Endothelial cell (in vitro differentiated cells): ENCODE measurements at places on chromosomes 4 and X.

- no peaks in the 10 kb centered on the region for H3K36me3 ChIP-seq
- no peak for DNase-seq
- H3K27me3 ChIP-seq = no peaks in the 10 kb centered on the region
- H3K4me1 ChIP-seq = peaks cover 30% of the 10 kb centered on the region
- no peak overlapping the region for H3K4me3 ChIP-seq
Measured at GRCh38 chr4:117984366-117984680, 50.0 kb upstream of the NDST3 start.

DNA sequence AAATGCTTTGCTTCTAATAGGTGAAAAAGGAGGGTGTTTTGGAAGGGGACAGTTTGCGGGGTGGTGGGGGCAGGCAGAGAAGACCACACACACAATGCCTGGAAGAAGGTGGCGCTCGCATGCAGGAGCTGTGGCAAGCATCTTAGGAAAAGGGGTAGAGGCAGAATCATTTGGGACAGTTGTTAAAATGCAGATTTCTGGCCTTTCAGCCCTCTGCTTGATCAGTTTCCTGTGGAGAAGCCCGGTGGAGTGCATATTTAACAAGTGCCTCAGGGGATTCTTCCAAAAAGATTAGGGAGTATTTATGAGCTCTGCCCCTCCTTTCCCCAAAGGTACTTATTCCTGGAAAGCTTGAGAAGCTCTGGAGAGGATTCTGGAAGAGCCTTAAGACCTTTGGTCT lies 4.8 kb downstream of the NOCT start:
- peaks cover 3% of the 10 kb centered on the region for H3K36me3 ChIP-seq
- peaks cover 2% of the 10 kb centered on the region for H3K27me3 ChIP-seq
- H3K4me3 ChIP-seq = no peak overlapping the region
- H3K27ac ChIP-seq = peak overlapping the region; percentile 61
- no peak for DNase-seq

- H3K27ac ChIP-seq = no peak overlapping the region
- H3K27me3 ChIP-seq = peaks cover 2% of the 10 kb centered on the region
- no peak for DNase-seq
- no peaks in the 10 kb centered on the region for H3K4me1 ChIP-seq
- H3K36me3 ChIP-seq = no peaks in the 10 kb centered on the region
Measured at GRCh38 chr4:15436513-15436912, 8.7 kb downstream of the C1QTNF7 start.

- H3K4me1 ChIP-seq = no peaks in the 10 kb centered on the region
- H3K4me3 ChIP-seq = no peak overlapping the region
- H3K27ac ChIP-seq = no peak overlapping the region
- DNase-seq = no peak
- H3K27me3 ChIP-seq = no peaks in the 10 kb centered on the region
- no peaks in the 10 kb centered on the region for H3K36me3 ChIP-seq
Measured at GRCh38 chrX:40877887-40878286, 142.5 kb upstream of the MED14 start.

- H3K4me3 ChIP-seq = no peak overlapping the region
- no peaks in the 10 kb centered on the region for H3K27me3 ChIP-seq
- peak; percentile 53 for DNase-seq
- H3K36me3 ChIP-seq = peaks cover 3% of the 10 kb centered on the region
- H3K4me1 ChIP-seq = no peaks in the 10 kb centered on the region
Measured at GRCh38 chr4:154049457-154050181, 260.7 kb upstream of the SFRP2 start.

GRCh38 chrX:7083468-7084396 lies 63.8 kb upstream of the STS start:
- H3K27ac ChIP-seq = peak overlapping the region; percentile 42
- H3K4me1 ChIP-seq = peaks cover 39% of the 10 kb centered on the region
- H3K36me3 ChIP-seq = no peaks in the 10 kb centered on the region
- no peak for DNase-seq
- H3K4me3 ChIP-seq = no peak overlapping the region
- peaks cover 5% of the 10 kb centered on the region for H3K27me3 ChIP-seq

GRCh38 chr4:63921561-63921960 lies 487.7 kb downstream of the TECRL start:
- no peaks in the 10 kb centered on the region for H3K36me3 ChIP-seq
- H3K27me3 ChIP-seq = no peaks in the 10 kb centered on the region
- H3K4me3 ChIP-seq = no peak overlapping the region
- H3K27ac ChIP-seq = no peak overlapping the region
- H3K4me1 ChIP-seq = no peaks in the 10 kb centered on the region

- no peak overlapping the region for H3K4me3 ChIP-seq
- H3K27me3 ChIP-seq = no peaks in the 10 kb centered on the region
- DNase-seq = peak; percentile 28
- H3K27ac ChIP-seq = no peak overlapping the region
- no peaks in the 10 kb centered on the region for H3K4me1 ChIP-seq
Measured at GRCh38 chrX:18899796-18900380, 84.0 kb downstream of the PHKA2 start.

- H3K4me1 ChIP-seq = peaks cover 17% of the 10 kb centered on the region
- no peaks in the 10 kb centered on the region for H3K27me3 ChIP-seq
- DNase-seq = no peak
- no peaks in the 10 kb centered on the region for H3K36me3 ChIP-seq
Measured at GRCh38 chr4:186651624-186652023, 72.0 kb downstream of the FAT1 start.

DNA sequence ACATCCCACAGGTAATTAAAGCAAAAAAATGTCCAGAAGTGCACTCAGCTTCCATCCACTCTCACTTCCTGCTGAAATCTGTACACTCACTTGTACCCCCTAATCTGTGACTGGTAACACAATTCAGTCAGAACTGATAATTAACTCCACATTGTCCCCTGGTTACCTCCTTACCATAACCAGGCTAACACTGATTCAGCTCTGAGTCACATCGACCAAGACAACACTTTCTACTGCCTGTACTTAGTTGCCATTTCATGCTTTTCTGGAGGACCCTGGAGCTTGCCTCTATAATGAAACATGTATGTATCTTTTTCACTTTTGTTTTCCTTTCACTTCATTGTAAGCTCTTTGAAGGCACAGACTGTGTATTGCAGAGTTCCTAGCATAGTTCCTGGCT lies 130.9 kb upstream of the GABRG1 start:
- H3K4me1 ChIP-seq = no peaks in the 10 kb centered on the region
- H3K27ac ChIP-seq = no peak overlapping the region
- peaks cover 1% of the 10 kb centered on the region for H3K27me3 ChIP-seq
- no peak for DNase-seq
- H3K36me3 ChIP-seq = no peaks in the 10 kb centered on the region

DNA sequence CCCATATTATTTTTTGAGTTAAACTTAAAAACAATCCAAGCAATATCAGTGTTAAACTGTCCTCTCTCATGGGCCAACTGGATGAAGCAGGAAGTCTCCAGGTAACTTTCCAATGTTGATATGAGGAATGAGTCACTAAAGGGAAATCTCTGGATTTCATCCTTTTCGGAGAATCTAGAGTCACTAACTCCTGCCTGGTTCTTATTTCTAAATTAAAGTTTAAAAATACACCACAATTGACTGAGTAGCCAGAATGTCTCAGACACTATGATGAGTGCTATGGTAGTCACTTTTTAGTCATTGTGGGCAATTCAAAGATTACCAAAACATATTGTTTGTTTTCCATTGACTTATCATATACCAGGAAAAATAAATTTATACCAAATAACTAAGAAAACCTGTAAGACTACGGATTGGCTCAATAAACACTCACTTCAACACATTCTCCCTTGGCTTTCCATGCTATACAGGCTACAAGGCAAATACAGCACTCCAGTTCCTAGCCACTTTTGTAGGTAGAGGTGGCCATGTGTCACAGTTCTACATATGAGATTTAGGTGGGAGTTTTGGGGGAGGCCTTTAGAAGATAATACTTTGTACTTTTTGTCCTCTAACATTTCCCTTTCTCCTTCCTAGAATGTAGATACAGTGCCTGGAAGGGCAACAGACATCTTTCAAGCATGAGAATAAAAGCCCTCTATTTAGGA lies 8.6 kb downstream of the SLC9B2 start:
- no peak overlapping the region for H3K4me3 ChIP-seq
- no peaks in the 10 kb centered on the region for H3K36me3 ChIP-seq
- H3K4me1 ChIP-seq = no peaks in the 10 kb centered on the region
- no peak for DNase-seq
- no peak overlapping the region for H3K27ac ChIP-seq

DNA sequence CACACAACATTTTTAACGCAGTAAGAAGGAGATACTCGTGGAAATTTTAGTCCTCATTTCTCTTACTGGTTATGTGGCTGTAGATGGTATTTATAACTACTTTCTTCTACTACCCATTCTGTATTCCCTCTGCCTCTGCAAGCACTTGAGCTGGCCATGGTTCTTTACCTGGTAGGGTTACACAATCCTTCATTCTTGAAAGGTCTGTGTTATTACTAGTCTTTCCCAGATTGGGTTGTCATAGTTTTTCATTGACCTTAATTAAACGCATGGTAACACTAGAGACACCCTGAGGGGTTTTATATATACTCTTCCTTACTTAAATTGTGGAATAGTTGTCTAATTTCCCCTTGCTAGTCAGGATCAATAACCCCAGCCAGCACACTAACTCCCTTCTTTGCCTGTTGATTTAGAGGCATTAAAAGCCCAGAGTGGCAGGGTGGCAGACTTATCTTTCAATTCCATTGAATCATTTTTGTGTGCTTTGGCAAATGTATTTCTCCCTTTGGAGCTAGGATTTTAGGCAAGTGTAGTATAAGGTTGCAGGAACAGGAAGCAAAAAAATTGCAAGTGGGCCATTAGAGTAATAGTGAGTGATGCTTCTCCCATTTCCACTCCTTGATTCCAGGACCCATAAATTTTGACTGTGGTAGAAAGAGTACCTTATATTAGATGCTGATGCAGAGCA lies 113.6 kb upstream of the EMCN start:
- H3K27ac ChIP-seq = no peak overlapping the region
- no peak for DNase-seq
- no peak overlapping the region for H3K4me3 ChIP-seq
- H3K27me3 ChIP-seq = no peaks in the 10 kb centered on the region
- H3K4me1 ChIP-seq = no peaks in the 10 kb centered on the region

DNA sequence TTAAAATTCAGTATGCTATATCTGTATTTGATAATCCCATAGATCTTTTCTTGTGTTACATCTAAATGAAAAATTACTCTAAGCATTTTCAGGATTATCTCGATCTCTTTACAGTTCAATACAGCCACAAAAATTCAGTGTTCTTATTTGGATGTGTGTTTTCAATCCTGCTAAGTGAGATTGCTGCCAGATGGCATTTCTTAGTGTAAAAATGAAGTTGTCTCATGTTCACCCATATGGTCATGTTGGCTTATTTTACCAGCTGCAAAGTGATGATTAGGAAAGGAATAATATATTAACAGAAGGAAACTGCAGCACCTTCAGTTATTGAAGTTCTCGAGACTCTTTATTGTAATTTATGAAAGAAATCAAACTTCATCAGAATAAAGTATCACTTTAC lies 12.1 kb upstream of the FAM47A start:
- no peak overlapping the region for H3K4me3 ChIP-seq
- no peaks in the 10 kb centered on the region for H3K27me3 ChIP-seq
- no peaks in the 10 kb centered on the region for H3K4me1 ChIP-seq
- H3K36me3 ChIP-seq = no peaks in the 10 kb centered on the region
- no peak for DNase-seq

DNA sequence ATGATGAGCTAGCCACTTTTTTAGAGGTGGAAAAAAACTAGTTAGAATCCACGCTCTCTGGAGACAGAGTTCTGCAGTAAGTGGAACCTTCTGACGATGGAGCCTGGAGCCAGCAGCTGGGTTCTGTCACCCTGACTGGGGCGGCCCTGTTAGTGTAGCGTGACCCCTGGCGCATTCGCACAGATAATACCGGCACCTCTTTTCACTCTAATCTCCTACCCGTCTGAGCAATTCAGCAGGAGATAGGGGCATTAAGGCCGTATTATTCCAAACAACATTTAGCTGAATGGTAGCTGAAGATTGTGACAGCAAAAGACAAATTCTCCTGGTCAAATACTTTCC lies 292.6 kb downstream of the FBXO8 start:
- no peaks in the 10 kb centered on the region for H3K4me1 ChIP-seq
- no peak for DNase-seq
- no peaks in the 10 kb centered on the region for H3K36me3 ChIP-seq

GRCh38 chrX:19121898-19122640 lies at the start of gene ADGRG2:
Gene ADGRG2, minus strand, starts transcription at chrX:19122468. Its CDS starts 53,634 bp downstream, at chrX:19068834.
- peak within 1 kb of the TSS; percentile 74 for H3K4me3 ChIP-seq
- no peaks in the 10 kb centered on the region for H3K36me3 ChIP-seq
- H3K4me1 ChIP-seq = no peaks in the 10 kb centered on the region
- peak; percentile 14 for DNase-seq
- H3K27ac ChIP-seq = no peak within 1 kb of the TSS

GRCh38 chrX:11273544-11273943 lies 19.7 kb upstream of the AMELX start:
- H3K36me3 ChIP-seq = no peaks in the 10 kb centered on the region
- no peaks in the 10 kb centered on the region for H3K27me3 ChIP-seq
- H3K4me1 ChIP-seq = no peaks in the 10 kb centered on the region
- H3K4me3 ChIP-seq = no peak overlapping the region

GRCh38 chr4:27148211-27148895 lies 287.7 kb downstream of the STIM2 start:
- H3K27ac ChIP-seq = no peak overlapping the region
- H3K4me1 ChIP-seq = no peaks in the 10 kb centered on the region
- H3K27me3 ChIP-seq = no peaks in the 10 kb centered on the region

GRCh38 chr4:26884486-26884988 lies 23.9 kb downstream of the STIM2 start:
- no peaks in the 10 kb centered on the region for H3K27me3 ChIP-seq
- no peak for DNase-seq
- no peak overlapping the region for H3K27ac ChIP-seq
- H3K4me1 ChIP-seq = peaks cover 28% of the 10 kb centered on the region
- no peak overlapping the region for H3K4me3 ChIP-seq
- peaks cover 6% of the 10 kb centered on the region for H3K36me3 ChIP-seq

- DNase-seq = no peak
- no peaks in the 10 kb centered on the region for H3K36me3 ChIP-seq
- H3K27me3 ChIP-seq = peaks cover 2% of the 10 kb centered on the region
- H3K27ac ChIP-seq = no peak overlapping the region
Measured at GRCh38 chr4:27048429-27049238, 188.0 kb downstream of the STIM2 start.

GRCh38 chr4:94458682-94459081 lies 6.9 kb downstream of the PDLIM5 start:
- H3K27me3 ChIP-seq = peaks cover 3% of the 10 kb centered on the region
- no peak for DNase-seq
- no peak overlapping the region for H3K27ac ChIP-seq
- H3K4me3 ChIP-seq = no peak overlapping the region
- peaks cover 40% of the 10 kb centered on the region for H3K4me1 ChIP-seq
- H3K36me3 ChIP-seq = peaks cover 10% of the 10 kb centered on the region

GRCh38 chrX:153983321-153983801 lies 10.8 kb downstream of the TMEM187 start:
- no peak overlapping the region for H3K27ac ChIP-seq
- DNase-seq = no peak
- H3K4me3 ChIP-seq = no peak overlapping the region
- H3K27me3 ChIP-seq = peaks cover 4% of the 10 kb centered on the region
- no peaks in the 10 kb centered on the region for H3K36me3 ChIP-seq
- peaks cover 4% of the 10 kb centered on the region for H3K4me1 ChIP-seq

GRCh38 chr4:139987502-139987850 lies 166.5 kb downstream of the MAML3 start:
- no peak overlapping the region for H3K4me3 ChIP-seq
- peaks cover 4% of the 10 kb centered on the region for H3K27me3 ChIP-seq
- H3K4me1 ChIP-seq = peaks cover 5% of the 10 kb centered on the region
- peaks cover 4% of the 10 kb centered on the region for H3K36me3 ChIP-seq
- DNase-seq = no peak

- DNase-seq = no peak
- H3K4me3 ChIP-seq = no peak overlapping the region
- H3K27me3 ChIP-seq = peaks cover 2% of the 10 kb centered on the region
- peaks cover 21% of the 10 kb centered on the region for H3K4me1 ChIP-seq
Measured at GRCh38 chrX:10571260-10571659, 49.1 kb downstream of the MID1 start.
